CD4-positive, alpha-beta T cell treated with Interleukin-17A for 4 hours (primary cell): ENCODE measurements at places on chromosomes 6 and 20.

DNA sequence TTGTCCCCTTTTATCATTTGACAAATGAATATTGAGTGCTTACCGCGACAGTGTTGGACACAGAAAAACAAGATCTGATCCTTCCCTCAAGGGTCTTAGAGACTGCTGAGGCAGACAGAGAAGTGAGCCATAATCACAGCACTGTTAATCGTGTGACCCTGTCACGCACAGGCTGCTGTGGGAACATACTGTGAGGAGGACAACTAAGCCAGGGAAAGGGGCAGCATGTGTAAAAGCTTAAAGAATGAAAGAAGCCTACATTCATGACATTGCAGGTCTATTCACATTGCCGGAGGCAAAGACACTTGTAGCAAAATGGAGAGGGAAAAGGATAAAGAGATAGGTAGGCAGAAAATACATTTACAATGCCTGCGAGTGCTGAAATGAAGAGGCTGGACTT lies 32.7 kb downstream of the TRDN start:
- no peak for DNase-seq

- no peak for DNase-seq
Observed at GRCh38 chr6:157887892-157888291, 64.8 kb downstream of the SNX9 start.

DNA sequence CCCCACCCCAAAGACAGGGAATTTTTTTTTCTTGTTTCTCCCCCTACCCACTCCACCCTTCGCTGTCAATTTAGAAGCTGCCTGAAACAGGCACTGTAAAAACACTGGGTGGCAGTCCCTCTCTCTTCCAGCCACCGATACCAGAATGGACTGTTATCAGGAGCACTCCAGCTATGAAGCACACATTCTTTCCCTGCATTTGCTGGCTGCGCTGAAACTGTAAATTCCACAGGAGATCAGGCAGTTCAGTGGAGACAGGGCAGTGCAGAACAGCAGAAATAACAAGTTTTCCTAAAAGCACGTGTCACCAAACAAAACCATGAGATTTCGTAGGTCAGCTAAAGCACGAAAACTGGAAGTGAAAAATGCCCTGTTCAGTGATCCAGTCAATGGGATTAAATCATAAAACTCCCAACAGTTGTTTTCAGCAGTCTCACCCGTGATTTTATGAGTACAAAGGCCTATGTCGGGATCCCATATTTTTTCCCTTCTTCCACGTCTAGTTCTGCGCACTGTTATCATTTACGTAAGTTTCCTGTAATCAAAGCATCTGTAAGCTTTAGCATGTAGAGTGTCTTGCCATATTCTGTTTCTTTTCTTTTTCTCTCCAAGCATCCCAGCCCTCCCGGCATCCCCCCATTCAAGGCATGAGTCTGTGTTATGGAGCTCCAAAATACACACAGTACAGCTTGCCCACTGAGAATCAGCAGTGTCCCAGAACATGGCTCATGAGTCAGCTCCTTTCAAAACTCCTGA lies 359.9 kb upstream of the EPHA7 start:
- no peak for DNase-seq

- no peak for DNase-seq
Observed at GRCh38 chr6:170375661-170376060, 69.1 kb downstream of the FAM120B start.

DNA sequence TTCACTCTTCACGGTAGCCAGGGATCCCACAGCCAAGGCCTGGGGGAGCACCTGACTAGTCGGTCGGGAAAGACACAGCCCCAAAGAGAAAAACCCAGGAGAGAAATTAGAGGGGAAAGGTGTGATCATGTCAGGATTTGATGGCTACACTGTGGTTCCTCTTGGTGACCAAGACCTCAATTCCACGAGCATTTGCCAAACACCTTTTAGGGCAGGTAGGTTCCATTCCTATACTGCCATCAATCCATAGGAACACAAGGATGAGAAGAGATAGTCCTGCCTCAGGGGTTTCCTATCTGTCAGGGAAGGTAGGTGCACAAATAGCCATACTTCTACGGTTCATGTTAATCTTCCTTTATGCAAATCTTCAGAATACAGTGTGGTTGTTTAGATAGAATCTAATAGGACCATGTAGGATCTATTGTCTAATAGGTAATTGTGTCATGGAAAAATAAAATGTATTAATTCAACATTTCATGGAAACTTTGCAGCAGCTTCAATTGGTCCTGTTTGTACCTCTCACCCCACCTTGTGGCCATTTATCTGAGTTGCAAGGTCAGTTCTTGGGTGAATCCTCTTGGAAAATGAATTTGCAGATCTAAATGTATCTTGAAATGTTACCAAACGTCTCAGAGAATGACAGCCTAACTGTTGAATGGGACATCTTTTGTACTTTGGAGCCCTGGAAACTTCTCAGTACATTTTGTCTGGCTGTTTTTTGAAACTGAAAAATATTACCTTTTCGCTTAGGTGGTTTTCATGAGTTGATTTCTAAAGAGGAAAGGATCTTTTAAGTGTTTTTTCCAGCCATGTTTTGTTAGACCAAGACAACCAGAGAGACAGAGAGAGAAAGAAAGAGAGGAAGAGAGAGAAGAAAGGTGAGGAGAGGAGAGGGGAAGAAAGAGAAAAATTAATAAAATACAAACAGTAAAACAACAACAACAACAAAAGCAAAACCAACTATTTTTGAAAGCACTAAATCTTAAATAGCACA lies 33.7 kb upstream of the IYD start:
- DNase-seq: no peak

DNA sequence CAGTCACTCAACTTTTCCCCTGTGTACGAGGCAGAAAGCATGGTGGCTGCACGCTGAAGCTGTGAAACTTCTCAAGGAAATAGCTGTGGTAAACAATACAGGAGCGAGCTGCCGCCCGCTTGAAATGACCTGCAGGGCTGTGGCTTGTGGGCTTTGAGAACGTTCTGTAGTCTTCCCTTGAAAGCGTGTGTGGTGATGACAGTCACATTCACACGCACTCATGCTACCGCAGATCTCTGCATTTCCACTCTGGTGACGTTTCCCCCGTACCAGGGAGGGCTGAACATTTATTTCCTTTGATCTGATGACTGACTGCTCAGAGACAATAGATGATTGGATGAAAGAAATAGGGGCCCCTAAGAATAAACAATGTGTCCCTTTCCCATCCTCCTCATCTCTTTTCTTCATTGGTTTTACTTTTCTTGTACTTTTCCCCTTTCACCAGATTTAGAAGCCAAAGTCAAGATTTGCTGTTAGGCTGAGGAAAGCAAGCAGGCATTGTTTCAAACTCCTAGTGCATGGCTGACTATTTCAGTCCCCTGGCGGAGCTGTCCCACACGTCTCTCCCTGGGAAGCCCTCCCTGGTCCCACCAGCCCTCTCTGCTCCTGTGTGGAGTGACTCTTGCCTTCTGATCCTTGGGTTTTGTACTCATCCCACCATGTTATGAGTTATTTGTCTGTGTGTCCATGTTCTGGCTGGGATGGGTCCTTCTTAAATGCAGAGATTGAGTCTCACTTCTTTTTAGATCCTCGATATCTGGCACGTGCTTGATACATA lies 3.9 kb downstream of the SYTL3 start:
- DNase-seq: peak; percentile 88
